ENCODE measurements at places on chromosomes 11 and 22.

GRCh38 chr11:47502767-47503166, 50.2 kb downstream of the CELF1 start:
- no peak for DNase-seq

- no peak for DNase-seq
Measured at GRCh38 chr11:118152020-118152551, 537 bp downstream of the SCN4B start.

DNA sequence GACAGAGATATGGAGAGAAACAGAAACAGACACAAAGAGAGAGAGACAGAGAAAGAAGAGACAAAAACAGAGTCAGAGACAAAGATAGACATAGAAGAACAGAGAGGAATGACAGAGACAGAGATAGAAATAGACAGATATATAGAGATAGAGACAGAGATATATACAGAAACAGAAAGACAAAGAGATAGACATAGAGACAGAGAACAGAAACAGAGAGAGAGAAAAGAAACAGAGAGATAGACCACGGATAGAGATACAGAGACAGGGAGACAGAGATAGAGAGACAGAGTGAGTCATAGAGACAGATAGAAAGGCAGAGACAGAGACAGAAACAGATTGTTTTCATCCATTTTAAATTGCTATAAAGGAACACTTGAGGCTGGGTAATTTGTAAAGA, 12.3 kb upstream of the MPEG1 start:
- DNase-seq = no peak

DNA sequence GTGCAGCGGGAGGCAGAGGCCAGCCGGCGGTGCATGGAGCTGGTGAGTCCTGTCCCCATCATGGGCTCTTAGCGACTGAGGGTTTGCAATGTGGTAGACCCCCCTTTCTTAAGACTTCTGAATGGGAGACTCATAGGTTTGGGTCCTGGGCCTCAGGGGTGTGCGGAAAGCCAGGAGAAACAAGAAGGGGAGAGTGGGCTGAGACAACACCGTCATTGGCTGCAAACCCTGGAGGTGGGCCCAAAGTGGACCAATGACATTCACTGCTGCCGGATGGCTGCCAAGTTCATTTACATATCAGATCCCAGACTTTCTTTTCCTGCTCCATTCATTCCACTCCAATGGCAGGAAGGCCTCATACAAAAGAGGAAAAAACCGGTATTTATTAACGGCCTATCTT, 213.3 kb downstream of the MYO18B start:
- DNase-seq = no peak

GRCh38 chr11:66646828-66647227, 8.3 kb downstream of the RBM4 start:
- DNase-seq = no peak

DNA sequence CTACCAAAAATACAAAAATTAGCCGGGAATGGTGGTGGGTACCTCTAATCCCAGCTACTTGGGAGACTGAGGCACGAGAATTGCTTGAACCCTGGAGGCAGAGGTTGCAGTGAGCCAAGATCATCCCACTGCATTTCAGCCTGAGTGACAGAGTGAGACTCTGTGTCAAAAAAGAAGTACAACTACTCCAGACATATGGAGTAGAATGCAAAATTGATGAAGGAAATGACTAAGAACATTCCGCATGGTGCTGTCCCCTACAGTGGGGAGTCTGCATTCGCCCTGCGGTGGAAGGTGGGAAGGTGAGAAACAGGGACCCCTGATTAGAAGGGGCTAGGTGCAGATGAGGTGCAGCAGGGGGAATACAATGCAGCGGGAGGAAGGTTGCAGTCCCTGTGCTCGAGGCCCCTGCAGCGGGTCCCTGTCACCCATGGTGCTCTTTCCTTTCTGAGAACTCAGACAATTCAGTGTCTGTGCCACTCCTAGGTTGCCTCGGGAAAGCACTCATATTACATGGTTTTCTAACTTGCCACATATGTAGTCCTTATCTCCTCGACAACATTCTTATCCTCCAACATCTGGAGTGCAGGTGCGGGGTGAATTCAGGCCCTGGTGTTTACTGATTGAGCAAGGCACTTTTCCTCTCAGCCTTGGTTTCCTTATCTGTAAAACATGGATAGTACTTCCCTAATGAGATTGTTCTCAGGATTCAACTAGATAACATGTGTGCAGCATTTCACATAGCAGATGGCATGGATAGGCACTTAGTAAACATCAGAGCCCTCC, 5.2 kb downstream of the POLD4 start:
- DNase-seq = no peak
